ENCODE measurements at places on chromosomes 4 and X.

DNA sequence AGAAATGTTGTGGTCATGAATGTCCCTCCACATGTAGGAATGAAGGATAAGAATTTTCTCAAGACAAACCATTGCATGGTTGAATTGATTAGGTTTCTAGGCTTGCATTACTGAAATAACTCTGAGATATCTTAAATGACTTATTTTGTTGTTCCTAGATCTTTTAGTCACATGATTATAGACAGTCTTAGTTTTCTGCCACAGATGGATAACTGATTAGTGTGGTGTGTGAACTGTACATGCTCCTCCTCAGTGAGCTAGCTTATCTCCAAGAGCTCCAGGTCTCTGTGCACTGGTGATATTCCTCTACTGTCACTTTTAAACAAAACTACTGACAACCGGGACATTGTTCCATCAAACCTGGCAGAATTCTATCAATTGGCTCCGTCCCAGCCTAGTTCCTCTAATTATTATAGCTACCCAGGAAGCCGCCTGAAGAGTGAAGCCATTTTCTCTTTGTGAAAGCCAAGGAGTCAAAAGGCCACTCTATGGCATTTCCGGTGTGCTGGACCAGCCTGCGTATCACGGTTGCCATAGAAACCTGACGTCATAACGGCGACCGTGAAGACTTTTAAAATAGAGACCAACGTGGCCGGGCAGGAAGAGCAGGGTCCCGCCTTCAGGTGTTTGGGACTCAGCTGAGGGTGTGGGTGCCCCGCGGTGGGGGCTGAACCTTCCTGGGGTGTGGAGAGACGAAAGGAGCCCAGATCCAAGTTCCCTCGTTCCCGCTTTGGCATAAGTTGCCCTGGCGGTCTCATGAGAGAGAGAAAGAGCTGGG lies 28.1 kb downstream of the BEX3 start:
- DNase-seq, result peak; percentile 57

- peak; percentile 42 for DNase-seq
Measured at GRCh38 chrX:154436983-154437752, at the start of gene GDI1. Gene GDI1 (plus strand): TSS chrX:154437154. CDS start chrX:154437255, 101 bp downstream.

- no peak for DNase-seq
Measured at GRCh38 chrX:103092942-103093341, at the start of gene NXF3. Gene NXF3 (minus strand): TSS chrX:103093143. CDS start chrX:103093023, 120 bp downstream.

DNA sequence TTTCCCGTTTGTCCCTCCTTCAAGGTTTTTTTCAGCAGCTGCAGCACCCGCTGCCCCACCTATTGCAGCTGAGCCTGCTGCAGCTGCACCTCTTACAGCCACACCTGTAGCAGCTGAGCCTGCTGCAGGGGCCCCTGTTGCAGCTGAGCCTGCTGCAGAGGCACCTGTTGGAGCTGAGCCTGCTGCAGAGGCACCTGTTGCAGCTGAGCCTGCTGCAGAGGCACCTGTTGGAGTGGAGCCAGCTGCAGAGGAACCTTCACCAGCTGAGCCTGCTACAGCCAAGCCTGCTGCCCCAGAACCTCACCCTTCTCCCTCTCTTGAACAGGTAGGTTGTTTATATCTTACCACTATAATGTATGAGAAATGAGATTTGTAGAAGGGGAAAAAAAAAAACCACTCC lies 4.5 kb downstream of the PRR27 start:
- no peak for DNase-seq

- no peak for DNase-seq
Measured at GRCh38 chr4:28759064-28759463, 1898.4 kb downstream of the STIM2 start.

GRCh38 chr4:2767046-2767704 lies 11.0 kb upstream of the TNIP2 start:
- DNase-seq, result no peak

DNA sequence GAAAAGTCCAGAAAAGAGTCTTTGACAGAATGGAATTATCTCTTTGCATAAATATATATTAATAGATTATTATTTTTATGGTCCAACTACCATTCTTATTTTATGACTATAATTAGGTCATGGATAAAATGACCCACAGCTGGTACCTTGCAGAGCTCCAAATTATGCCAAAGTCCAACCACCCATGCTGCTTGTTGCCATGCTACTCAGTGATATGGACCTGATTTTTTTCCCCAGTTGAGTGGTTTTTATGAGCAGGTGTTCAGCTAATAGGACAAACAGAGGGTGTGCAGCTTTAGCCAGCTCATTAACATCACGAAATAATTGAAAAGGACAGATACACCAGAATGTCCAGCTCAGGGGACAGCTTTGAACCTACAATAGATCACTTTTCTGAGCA lies 9.7 kb downstream of the HOPX start:
- no peak for DNase-seq

DNA sequence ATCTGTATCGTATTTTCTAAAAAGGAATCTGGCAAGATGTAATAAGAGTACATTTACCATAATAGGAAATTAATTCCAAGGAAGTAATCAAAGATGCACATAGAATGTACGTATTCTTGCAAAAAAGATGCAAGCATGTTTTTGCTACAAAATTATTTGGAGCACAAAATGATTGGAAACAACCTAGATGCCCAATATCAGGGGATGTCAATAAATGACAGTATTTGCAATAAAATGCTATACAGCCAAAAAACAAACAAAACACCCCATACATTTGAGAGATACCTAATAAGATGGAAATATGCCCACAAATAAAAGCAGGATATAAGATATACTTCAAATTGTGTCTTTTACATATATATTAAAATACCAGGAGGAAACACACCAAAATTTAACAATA lies 29.3 kb upstream of the MAML3 start:
- no peak for DNase-seq

DNA sequence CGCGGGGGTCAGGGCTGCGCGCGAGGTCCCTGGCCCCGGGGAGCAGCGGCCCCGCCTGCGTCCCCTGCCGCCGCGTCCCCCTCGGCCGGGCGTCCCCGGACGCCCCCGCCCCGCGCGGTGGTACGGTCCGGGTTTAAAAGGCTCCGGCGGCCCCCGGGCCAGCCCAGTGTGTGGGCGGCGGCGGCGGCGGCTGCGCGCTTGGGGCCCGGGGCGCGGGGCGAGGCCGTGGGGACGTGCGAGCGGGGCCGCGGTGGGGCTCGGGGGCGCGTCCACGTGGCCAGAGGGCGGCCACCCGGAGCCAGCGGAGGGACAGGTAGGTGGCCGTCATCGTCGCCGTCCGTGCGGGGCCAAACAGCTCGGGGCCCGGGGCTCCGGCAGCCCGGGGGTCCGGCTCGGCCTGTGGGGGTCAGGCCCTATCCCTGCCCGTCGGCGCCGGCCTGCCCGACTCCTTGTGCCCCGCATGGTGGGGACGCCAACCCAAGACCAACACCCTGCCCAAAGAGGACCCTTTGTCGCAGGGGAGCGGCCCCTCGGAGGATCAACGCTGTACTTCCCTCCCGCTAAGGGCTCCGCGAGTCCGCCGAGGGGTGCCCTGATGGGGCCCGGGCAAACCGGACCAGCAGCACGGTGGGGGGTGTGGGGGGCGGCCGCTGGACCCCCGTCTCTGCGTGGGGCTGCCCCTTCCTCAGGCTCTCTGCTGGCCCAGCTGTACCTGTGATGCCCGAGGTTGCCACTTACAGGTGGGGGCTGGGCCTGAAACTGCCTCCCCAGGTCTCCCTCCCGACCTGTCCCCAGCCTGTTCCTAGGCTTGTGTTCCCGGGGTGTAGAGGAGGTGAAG lies at the start of gene PLXNA3:
Gene PLXNA3 (plus strand): TSS at position 166 of the 838 bp plus-strand sequence. CDS start 1,903 bp downstream, outside the sequence.
- DNase-seq, result no peak

GRCh38 chrX:140521393-140521792 lies 16.5 kb upstream of the SOX3 start:
- DNase-seq, result no peak

- no peak for DNase-seq
Measured at GRCh38 chr4:150264595-150265161, 186.4 kb downstream of the DCLK2 start.

DNA sequence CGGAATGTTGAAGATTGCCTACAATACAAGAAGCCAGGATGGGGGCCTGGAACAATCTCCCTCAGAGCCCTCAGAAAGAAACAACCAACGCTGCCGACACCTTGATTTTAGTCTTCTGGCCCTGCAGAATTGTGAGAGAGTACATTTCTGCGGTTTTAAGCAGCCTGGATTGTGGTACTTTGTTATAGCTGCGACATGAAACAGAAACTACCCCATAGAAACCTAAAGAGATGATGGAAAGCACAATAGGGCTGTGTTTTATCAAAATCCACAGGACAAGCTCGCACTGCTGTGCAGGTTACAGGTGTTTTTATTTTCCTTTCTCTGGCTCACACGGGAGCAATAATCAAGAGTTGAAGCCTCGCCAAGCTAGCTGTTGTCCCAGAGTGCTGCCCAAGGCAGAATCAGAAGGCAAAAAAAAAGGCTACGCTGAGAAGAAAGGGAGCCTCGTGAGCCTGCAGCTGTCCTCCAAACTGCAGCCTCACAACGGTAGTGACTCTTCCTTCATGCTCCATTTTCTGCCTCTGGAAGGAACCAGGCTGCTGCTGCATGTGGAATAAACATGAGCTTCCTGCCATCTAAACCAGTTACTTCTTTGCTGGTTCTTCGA lies 232.4 kb downstream of the LDB2 start:
- no peak for DNase-seq

DNA sequence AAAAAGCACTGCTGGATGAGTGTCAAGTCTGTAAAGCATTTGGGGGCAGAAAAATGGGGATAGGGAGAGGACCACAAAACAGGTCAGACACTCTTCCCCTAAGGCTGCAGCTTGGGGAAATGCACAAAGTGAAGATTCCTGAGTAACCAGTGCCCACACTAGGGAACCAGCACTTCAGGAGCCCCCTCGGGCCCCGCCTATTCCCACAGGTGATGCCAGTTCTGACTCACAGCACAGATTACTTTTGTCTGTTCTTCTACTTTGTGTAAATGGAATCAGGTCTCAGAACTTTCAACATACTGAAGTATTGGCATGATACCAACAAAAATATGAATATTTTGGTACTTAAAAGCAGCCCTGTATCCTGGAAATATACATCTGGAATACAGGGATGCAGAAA lies 112.5 kb downstream of the ADRA2C start:
- no peak for DNase-seq

DNA sequence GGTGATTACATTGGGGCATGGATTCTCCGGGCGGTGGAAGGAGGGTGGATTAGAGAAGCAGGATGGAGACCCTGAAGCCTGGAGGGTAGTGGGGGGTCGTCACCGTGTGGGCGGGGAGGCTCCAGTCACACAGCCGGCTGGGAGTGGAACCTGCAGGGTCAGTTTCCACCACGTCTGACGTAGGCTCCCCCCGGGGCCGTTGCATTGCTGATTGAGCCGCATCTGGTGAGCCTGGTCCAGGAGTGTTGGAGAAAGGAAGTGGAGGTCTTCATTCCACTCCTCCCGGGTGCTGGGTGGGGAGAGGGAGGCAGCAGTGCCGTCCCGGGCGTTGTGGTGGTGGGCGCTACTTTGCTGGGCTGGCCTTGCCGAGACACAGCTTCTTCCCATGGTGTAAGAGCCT lies 28.1 kb downstream of the TBC1D14 start:
- DNase-seq, result no peak

DNA sequence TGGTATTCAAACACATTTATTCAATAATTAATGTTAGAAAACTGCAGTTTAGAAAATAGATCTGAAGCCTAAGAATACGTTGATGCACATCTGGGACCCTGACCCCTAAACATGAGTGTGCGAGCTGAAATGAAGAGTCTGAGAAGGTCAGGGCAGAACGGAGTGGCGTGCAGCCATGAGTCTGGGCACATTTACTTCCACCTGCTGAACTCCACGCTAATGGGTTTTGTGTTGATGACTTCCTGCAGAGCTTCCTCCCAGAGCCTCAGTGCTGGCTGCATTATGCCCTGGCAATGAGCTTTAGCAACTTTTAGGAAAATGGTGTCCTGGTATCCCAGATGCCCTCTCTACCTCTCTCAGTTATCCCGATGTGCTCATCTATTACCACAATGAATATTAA lies 53.1 kb downstream of the FAM114A1 start:
- DNase-seq, result no peak

GRCh38 chr4:82739287-82740190 lies 59.1 kb downstream of the SCD5 start:
- peak; percentile 50 for DNase-seq

DNA sequence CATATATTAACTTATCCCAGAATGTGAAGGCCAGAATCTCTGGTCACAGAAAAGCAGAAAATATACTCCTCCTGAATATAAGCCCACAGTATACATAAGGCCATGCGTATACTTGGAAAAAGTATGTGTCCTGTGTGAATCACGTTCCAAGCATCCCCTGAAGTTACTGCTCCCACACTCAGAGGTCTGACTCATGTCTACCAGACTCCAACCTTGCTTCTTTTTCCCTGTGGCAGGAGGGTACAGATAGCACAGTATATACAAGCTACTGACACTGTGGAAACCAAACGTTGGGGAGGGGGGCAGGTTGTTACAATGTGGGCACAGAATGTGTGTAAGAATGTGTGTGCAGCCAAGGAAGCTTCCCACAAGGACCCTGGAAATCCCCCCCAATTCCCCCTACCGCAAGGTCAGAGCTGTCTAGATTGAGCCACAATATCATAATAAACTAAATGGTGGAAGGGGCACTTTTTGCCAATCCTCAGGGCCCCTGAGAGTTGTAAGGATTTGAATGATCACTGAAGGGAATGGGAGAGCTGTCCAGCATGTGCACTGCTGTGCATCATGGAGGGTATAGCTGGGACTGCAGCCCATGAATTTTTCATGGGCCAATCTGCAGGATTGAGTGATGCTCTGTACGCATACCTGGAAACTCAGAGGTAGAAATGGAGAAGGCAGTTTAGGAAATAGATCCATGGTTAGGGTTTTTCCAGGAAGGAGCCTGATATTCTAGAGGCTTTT lies 7.4 kb upstream of the RELL1 start:
- DNase-seq, result no peak

- DNase-seq, result no peak
Measured at GRCh38 chrX:18146009-18146408, 74.7 kb downstream of the BEND2 start.

DNA sequence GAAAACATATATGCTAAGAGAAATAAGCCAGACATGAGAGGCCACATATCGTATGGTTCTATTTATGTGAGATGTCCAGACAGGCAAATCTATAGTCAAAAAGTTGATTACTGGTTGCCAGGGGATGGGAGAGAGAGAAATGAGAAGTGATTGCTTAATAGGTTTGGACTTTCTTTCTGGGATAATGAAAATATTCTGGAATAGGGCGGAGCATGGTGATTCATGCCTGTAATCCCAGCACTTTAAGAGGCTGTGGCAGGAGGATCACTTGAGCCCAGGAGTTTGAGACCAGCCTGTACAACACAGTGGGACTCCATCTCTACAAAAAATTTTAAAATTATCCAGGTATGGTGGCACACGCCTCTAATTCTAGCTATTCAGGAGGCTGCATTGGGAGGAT lies 22.4 kb downstream of the RBM47 start:
- no peak for DNase-seq

GRCh38 chr4:75831856-75832405 lies 70.3 kb downstream of the PPEF2 start:
- DNase-seq, result no peak

GRCh38 chr4:15153662-15154061 lies 151.4 kb downstream of the CPEB2 start:
- no peak for DNase-seq

All from stimulated activated naive B cell treated with anti-CD40 and anti-IgM and Interleukin-4, amounts not matched to agents 10 μg/mL and 1 μg/mL and 100 μg/mL, for 72 hours (primary cell).